Stimulated activated CD4-positive, alpha-beta T cell treated with anti-CD3 and anti-CD28 coated beads, Interleukin-1b, Interleukin-23, amount 100 ng/mL, for 1 hour (primary cell): ENCODE measurements at places on chromosomes 2 and 18.
A peak's percentile ranks its signal among the peaks of the same experiment; 100 is the strongest.

GRCh38 chr2:41400088-41400665 lies 647.6 kb upstream of the PKDCC start:
- no peak for DNase-seq

DNA sequence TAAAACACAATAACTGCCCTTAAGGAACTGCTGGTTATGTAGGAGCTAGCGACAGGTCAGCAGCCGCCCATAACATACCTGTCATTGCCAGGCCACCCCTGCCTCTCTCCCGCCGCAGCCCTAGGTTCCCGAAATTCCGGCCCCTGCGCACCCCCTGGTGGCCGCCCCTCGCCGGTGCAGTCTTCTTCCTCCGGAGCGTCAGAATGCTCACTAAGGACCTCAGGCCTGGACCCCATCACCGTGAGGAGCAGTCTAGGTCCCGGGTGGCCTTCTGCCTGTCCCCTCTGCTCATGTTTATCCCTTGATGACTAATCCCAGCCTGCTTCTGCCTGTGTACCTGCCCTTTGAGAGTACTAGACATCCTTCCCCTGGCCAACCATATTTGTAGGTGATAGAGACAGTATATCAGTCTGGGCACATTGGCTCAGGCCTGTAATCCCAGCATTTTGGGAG lies 115.7 kb upstream of the SLC1A4 start:
- peak; percentile 83 for DNase-seq

GRCh38 chr2:235543128-235543750 lies 49.4 kb downstream of the AGAP1 start:
- no peak for DNase-seq

GRCh38 chr2:15719566-15720313 lies 128.1 kb downstream of the DDX1 start:
- DNase-seq: no peak

DNA sequence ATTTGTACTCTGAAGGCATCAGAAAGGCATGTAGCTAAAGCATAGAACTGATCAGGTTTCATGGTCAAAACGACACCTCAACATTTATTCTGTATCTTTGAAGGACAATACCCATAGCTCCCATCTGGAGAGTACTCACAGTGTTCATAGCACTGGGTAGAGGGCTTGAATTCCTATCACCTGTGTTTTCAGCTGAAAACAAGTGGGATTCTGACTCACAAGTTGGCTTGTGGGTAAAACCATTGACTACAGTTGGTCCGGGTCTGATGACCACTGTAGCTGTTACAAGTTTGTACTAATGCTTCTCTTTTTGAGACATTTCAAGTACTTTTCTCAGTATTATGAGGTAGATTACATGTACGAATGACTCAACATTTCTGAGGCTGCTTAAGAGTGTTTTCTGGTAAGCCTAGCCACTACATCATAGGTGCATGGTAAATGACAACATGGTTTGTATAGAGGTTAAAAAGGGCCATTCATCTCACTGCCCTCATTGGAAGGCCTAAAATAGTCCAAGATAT lies 68.6 kb upstream of the PELI1 start:
- no peak for DNase-seq

DNA sequence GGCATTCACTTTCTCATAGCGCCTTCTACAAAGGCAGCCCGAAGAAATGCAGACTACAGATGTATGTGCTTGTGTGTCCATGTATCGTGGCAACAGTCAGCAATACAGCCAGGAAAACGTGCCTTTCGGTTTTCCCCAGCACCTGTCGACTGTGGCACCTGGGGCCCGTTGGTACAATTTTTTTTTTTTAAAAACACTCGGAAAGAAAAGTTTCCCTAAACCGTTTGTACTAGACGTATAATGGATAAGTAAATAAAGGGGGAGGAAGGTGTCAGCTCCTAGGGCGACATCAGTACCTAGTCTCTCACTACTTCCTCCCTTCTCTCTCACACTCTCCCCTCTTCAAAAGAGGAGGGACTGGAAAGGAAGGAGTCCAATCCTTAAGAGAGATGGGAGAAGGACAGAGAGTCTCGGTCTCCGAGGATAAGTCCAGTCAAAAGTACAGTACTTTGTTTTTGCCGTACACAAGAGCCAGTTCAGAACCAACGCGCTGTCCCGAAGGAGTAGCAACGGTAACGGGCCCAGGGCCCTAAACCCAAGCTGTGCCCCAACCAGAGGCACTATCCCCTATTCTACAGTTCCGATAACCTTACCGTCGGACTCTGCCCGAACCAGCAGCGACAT lies 759 bp downstream of the PPP4R3B start:
- no peak for DNase-seq

DNA sequence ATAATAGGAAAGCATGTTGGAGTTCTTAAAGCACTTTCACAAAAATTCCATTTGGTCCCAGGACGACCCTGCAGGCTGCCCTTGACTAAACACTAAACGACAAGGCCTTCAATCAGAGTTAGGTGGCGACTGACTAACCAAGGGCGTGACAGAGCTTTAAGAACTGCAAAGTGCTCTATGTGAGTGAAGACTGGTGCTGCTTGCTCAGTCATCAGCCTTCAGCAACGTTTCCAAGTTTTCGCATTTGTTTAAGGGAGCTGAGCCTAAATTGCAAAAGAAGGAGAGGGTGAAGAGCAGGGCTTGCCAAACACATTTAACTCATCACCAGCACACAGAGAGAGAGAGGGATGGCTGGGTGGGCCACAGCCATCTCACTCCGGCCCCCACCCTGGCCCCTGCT lies 204.7 kb upstream of the PID1 start:
- DNase-seq: no peak

DNA sequence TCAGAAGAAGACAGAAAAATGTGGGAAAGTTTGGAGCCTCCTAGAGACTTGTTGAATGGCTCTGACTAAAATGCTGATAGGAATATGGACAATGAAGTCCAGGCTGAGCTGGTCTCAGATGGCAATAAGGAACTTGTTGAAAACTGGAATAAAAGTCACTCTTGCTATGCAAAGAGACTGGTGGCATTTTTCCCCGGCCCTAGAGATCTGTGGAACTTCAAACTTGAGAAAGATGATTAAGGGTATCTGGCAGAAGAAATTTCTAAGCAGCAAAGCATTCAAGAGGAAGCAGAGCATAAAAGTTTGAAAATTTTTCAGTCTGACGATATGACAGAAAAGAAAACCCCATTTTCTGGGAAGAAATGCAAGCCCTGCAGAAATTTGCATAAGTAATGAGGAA lies 159.3 kb downstream of the MREG start:
- DNase-seq: no peak

DNA sequence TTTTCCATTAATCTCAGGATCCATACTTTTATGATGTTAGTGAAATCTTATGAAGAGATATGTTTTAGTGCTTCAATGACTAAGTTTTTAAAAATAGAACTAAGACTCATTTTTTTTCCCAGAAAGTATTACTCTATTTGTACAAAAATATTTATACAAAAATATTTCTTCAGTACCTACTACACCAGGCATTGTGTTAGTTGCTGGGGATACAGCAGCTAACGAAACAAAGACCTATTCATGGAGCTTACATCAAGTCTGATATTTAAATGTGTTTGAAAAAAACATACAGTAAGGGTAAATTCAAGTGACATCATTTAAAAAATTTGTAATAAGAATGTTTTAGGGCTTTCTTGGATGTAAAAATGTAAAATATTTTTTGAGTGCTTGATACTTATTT lies 11.6 kb downstream of the VAPA start:
- DNase-seq: no peak

GRCh38 chr2:28522481-28522880 lies 26.6 kb downstream of the PLB1 start:
- DNase-seq: no peak

DNA sequence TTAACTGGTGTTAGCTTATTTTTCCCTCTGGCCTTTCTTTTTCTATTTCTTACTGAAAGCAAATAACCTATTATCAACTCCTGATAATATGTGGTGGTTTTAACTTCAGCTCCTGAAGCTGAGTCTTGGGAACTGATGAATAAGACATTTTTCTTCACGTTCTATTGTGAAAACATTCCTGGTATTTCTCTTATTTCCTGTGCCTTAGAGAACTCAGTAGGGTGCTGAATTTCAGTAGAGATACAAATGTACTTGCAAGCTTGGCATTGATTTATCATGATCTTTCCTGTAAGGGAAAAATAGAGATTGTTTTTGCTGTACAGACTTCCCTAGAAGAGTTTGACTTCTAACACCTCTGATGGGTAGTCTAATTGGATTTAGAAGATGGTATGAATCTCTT lies 52.8 kb upstream of the DCC start:
- no peak for DNase-seq

GRCh38 chr2:205032093-205032551 lies 486.8 kb downstream of the PARD3B start:
- no peak for DNase-seq

DNA sequence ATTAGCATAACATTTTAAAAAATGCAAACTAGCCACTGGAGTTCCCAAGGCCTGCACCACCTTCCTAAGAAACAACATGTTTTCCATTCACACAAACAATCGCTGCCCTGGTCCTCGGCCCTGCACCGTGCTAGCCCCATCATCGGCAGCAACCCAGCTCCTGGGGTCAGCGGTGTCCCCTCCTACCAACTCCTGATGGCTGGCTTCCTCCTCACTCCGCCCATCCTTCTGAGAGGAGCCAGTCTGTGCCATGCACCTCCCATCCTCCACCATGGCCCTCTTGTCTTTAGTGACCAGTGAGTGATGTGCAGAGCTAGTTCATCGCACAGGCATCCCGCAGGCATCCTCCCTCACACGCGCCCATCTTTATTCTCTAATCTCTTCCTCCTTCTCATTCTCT lies 81.9 kb downstream of the LONRF2 start:
- DNase-seq: no peak

DNA sequence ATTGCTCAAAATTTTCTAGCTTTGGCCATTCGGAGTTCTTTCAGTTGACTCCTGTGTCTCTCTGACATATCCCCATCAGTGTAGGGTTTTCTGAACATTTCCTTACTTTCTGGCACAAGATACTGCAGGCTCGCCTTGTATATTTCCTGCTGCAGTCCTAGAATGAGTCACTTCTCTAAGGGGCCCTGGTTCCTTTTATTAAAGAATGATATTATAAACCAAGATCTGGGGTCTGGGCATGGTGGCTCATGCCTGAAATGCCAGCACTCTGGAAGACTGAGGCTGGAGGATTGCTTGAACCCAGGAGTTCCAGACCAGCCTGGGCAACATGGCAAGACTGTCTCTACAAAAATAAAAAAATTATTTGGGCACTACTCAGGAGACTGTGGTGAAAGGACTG lies 3.0 kb upstream of the RPL37A start:
- no peak for DNase-seq

DNA sequence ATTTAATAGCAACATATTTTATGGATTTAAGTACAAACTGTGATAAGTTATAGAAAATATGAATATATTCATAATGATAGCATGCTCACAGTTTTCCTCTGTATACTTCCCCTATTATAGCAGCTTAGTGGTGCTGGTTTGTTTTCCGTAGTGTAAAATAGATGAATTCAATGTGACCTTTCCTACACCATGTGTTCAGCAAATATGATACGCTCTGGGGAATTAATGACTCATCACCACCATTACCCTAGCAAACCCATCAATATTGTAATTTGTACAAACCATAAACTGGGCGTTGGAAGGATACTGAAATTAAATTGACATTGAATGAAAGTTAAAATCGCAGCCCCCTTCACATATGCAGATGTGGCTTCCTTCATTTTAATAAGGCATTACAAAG lies 58.7 kb upstream of the CDH19 start:
- DNase-seq: no peak

- no peak for DNase-seq
Measured at GRCh38 chr2:98212092-98213000, 125.4 kb downstream of the VWA3B start.

DNA sequence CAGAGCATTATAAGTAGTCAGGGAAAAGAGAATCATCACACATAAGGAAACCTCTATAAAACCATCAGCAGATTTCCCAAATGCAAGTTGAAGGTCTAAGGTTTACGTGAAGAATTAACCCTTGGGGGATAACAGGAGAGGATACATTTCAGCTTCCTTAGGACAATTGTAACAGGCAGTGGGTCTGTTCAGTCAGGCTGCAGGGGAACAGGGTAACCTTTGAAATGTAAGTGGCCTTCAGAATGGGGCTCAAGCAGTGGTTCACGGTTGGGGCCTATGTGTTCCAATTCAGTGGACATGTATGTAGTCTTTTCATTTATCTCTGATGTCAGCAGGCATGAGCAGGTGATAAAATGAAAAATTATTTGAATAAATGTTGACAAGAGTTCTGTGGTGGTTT lies 139.3 kb downstream of the EML6 start:
- no peak for DNase-seq

DNA sequence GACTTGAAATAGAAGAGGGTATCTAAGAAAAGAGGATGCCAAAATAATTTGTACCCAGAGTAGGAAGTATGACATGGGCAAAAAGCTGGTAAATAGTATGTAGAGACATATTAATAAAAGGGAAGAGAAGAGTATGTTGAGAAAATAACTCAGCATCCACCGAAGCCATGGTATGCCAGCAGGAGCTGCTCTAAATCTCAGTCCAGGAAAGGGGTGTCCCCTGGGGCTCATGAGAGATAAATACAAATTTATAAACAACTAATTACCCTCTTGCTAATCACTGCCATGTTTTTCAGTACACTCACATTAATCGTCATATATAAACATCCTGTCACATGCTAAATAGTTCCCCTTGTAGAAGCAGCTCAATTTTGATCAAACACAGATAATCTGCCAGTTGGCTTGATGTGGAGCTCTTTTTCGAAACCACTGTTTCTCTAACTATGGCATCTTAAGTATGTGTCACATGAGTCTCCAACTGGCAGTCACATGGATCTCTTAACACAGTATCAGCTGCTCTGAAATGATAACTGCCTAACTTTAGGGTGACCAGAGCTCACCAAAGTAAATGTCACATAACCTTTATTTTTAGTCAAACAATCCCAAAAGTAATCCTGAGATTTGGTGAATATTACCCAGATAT lies 31.9 kb downstream of the EXOC6B start:
- DNase-seq: no peak

- DNase-seq: no peak
Measured at GRCh38 chr2:7956126-7956689, 725.6 kb upstream of the ID2 start.

- no peak for DNase-seq
Measured at GRCh38 chr18:40752316-40752715, 1202.7 kb upstream of the PIK3C3 start.

- DNase-seq: no peak
Measured at GRCh38 chr2:44954889-44955592, 13.5 kb downstream of the SIX3 start.

- DNase-seq: no peak
Measured at GRCh38 chr2:43018179-43019024, 208.0 kb downstream of the ZFP36L2 start.

GRCh38 chr2:185187421-185187820 lies 551.2 kb upstream of the FSIP2 start:
- no peak for DNase-seq

GRCh38 chr2:241964133-241964532 lies 94.6 kb downstream of the RTP5 start:
- no peak for DNase-seq

GRCh38 chr18:11148680-11149440 lies 509 bp downstream of the PIEZO2 start:
- DNase-seq: no peak

DNA sequence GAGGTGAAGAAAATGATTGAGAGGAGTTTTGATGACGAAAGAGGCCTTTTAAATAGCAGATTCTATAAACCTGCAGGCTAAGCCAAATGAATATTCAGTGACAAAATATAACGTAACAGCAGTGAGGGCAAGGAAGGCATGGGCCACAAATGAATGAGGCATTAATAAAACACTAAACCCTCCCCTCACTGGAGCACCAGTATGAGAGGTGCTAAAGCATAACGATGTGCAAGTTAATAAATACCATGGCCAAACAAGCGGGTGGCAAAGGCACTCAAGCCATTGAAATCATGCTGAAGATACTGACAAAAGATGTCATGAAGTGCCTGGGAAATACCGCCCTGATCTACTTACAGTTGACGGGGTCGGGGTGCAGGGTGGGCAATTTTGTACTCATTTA lies 30.2 kb upstream of the LONRF2 start:
- no peak for DNase-seq
